Naive B cell (primary cell): ENCODE measurements at places on chromosomes 3 and 15.

GRCh38 chr15:92570391-92570790 is 85.2 kb downstream of the FAM174B start:
- no peaks in the 10 kb centered on the region for H3K36me3 ChIP-seq
- peaks cover 6% of the 10 kb centered on the region for H3K27me3 ChIP-seq
- no peak overlapping the region for H3K4me3 ChIP-seq

- H3K4me3 ChIP-seq, result peak within 1 kb of the TSS; percentile 90
- H3K36me3 ChIP-seq, result no peaks in the 10 kb centered on the region
- peaks cover 23% of the 10 kb centered on the region for H3K4me1 ChIP-seq
- peak within 1 kb of the TSS; percentile 84 for H3K27ac ChIP-seq
- no peaks in the 10 kb centered on the region for H3K27me3 ChIP-seq
Measured at GRCh38 chr3:48989796-48990635, at the start of gene P4HTM. TSS of gene P4HTM (plus strand) at chr3:48990241. CDS start at chr3:48990257, 16 bp downstream.

DNA sequence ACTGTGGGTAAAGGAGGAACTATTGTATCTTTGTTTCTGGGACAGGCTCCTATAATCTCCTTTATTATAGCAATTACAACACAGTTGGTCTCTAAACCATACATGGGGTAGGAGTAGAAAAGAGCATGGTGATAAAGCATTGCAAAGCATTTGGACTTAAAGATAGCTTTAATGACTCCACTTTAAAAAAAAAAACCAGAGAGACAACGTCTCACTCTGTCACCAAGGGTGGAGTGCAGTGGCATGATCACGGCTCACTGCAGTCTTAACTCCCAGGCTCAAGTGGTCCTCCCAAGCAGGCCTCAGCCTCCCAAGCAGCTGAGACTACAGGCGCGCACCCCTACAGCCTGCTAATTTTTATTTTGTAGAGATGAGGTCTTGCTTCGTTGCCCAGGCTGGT is 68.2 kb downstream of the DENND4A start:
- H3K36me3 ChIP-seq, result peaks cover 25% of the 10 kb centered on the region
- H3K4me3 ChIP-seq, result no peak overlapping the region
- no peaks in the 10 kb centered on the region for H3K4me1 ChIP-seq

GRCh38 chr3:116186049-116186448 is 259.2 kb downstream of the LSAMP start:
- no peaks in the 10 kb centered on the region for H3K27me3 ChIP-seq
- H3K4me1 ChIP-seq, result no peaks in the 10 kb centered on the region
- no peaks in the 10 kb centered on the region for H3K36me3 ChIP-seq
- no peak overlapping the region for H3K27ac ChIP-seq
- no peak overlapping the region for H3K4me3 ChIP-seq

DNA sequence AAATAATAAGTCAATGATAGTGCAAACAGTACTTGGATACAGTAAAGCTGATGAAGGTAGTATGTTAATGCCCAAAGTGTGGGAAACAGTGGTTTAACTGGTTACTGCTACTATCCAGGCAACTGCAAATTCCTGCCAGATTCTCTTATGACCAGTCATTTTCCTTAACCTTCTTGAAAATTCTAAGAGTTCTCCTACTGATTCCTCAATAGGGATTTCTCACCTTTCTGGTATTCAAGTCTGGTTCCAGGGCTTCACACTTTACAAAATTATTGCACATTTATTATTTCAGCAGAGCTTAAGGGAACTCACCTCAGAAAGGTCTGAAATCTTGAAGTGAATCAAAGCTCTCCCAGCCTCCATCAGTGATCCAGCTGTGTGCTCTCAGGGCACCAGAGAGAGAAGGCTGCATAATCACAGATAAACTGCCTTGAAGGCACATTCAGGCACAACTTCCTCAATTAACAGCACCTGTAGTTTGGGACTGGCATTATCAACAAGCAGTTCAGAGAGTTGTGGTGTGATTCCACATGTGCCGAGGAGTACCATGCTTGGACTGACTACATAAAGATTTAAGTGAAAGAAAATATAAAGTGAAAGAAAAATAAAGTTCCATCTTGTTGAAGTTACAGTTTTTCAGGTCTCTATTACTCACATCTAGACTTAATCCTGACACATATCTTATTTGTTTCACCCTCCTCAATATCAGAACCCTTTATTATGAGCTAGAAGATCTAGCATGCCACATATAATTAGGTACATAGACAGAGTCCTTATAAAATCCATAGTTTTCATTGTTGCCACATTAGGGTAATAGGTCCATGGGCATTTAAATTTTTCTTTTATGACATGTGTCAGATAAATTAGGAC is 59.5 kb upstream of the TIPARP start:
- peaks cover 4% of the 10 kb centered on the region for H3K27me3 ChIP-seq

DNA sequence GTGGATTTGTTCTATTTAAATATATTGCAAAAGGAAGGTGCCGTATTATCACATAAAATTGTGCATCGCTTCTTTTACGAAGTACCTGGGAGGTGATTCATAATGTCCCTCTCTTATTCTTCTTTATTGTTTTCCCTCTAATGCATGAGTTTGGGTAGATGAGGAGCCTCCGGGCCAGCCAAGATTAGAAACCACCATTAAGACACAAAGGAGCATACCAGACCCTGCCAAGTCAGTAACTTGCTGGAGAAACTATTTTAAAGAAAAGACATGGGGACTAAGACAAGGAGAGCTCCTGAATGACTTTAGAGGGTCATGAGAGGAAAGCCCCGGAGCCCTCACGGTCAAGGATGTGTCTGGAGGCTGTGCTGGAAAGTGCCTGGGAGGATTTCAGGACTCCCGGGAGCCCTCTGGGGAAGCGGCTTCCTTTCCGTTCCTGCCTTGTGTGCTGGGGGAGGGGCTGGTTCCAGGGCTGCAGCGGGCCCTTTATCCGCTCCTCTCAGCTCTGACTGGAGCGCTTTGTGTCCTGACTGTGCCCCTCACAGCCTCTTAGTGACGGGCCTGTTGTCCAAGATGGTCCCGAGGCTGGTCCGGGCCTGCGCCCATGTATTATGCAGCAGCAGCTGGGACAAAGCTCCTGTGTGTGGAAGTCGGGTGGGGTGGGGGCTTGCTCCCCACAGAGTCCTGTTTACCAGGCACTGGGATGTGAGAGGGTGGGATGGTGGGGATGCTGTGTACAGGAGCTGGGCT is 35.7 kb downstream of the CORO2B start:
- H3K27me3 ChIP-seq, result no peaks in the 10 kb centered on the region
- H3K27ac ChIP-seq, result no peak overlapping the region
- no peak for DNase-seq

DNA sequence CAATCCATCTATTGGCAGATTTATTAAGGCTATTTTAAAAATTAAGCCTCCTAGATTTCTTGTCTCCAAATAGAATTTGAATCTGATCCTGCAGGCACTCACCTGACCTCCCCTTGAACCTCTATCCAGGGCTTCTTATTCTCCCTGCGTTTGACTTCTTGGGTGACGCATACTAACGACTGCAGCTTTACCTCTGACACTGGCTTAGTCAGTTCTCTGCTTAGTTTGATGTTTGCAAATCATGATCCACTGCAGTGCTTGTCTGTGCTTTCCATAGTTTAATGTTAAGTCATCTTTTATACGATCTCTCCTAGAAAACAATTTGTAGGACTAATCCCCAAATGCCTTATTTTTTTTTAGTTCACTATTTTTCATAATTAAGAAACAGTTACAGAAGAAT is 233.1 kb downstream of the ROBO1 start:
- H3K36me3 ChIP-seq, result no peaks in the 10 kb centered on the region
- H3K27me3 ChIP-seq, result no peaks in the 10 kb centered on the region
- no peak overlapping the region for H3K4me3 ChIP-seq
- no peak for DNase-seq
- H3K27ac ChIP-seq, result no peak overlapping the region
- H3K4me1 ChIP-seq, result no peaks in the 10 kb centered on the region

- peak overlapping the region; percentile 15 for H3K27ac ChIP-seq
- H3K4me3 ChIP-seq, result no peak overlapping the region
- peaks cover 73% of the 10 kb centered on the region for H3K4me1 ChIP-seq
Measured at GRCh38 chr3:15313461-15313860, 18.9 kb downstream of the SH3BP5 start.

GRCh38 chr3:180290300-180290699 is 253.6 kb upstream of the PEX5L start:
- peaks cover 4% of the 10 kb centered on the region for H3K27me3 ChIP-seq
- H3K27ac ChIP-seq, result no peak overlapping the region
- no peak overlapping the region for H3K4me3 ChIP-seq
- H3K4me1 ChIP-seq, result no peaks in the 10 kb centered on the region
- no peaks in the 10 kb centered on the region for H3K36me3 ChIP-seq

DNA sequence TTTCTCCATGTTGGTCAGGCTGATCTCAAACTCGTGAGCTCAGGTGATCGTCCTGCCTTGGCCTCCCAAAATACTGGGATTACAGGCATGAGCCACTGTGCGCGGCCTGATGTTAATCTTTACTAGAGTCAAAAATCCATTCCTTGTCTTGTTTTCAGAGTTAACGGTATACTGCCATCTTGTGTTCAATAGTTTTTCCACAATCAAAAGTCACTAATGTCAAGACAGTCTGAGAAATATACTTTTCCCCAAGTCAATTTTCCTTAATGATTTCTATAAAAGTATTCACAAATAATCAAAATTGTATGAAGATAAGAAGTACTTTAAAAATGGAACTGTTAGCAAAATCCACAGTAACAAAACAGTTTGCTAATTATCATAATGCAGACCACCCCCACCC is 8.5 kb downstream of the CRBN start:
- H3K27me3 ChIP-seq, result no peaks in the 10 kb centered on the region
- peaks cover 12% of the 10 kb centered on the region for H3K4me1 ChIP-seq
- H3K27ac ChIP-seq, result no peak overlapping the region
- DNase-seq, result no peak
- H3K4me3 ChIP-seq, result no peak overlapping the region

DNA sequence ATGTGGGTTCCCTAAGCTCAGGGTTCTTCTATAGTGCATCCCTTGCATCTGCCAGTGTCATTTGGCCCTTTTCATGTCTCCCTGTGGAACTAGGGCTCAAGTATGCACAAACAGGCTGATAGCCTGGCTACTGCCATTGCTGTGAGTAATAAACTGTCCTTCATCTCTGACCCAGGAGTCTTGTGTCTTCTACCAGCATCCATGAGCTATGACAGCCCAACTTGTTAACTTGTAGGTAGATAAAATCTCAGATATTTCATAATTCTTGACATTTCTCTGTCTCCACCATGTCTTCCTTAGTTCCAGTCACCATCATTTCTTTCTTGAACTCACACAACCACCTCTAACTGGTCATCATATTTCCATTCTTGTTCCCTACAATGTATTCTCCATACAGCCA is 19.5 kb upstream of the BCL2L10 start:
- peaks cover 33% of the 10 kb centered on the region for H3K36me3 ChIP-seq
- H3K4me3 ChIP-seq, result no peak overlapping the region
- H3K4me1 ChIP-seq, result peaks cover 10% of the 10 kb centered on the region
- peak overlapping the region; percentile 69 for H3K27ac ChIP-seq

GRCh38 chr3:37308247-37308646 is 133.9 kb upstream of the LRRFIP2 start:
- H3K27ac ChIP-seq, result no peak overlapping the region
- no peaks in the 10 kb centered on the region for H3K27me3 ChIP-seq
- peaks cover 4% of the 10 kb centered on the region for H3K36me3 ChIP-seq
- H3K4me1 ChIP-seq, result no peaks in the 10 kb centered on the region

- no peak for DNase-seq
- no peaks in the 10 kb centered on the region for H3K27me3 ChIP-seq
- H3K4me1 ChIP-seq, result no peaks in the 10 kb centered on the region
- H3K36me3 ChIP-seq, result no peaks in the 10 kb centered on the region
Measured at GRCh38 chr3:78268716-78269668, 1229.1 kb downstream of the ROBO2 start.
